ENCODE measurements at places on chromosomes 7 and 10. TPM values are rescaled to one million over a fixed set of nuclear protein-coding genes. Genes with fewer than 3 reads are reported as not detected.

- DNase-seq, result no peak
These were observed 255.2 kb upstream of the KLF14 start for GRCh38 chr7:130989101-130989795.

DNA sequence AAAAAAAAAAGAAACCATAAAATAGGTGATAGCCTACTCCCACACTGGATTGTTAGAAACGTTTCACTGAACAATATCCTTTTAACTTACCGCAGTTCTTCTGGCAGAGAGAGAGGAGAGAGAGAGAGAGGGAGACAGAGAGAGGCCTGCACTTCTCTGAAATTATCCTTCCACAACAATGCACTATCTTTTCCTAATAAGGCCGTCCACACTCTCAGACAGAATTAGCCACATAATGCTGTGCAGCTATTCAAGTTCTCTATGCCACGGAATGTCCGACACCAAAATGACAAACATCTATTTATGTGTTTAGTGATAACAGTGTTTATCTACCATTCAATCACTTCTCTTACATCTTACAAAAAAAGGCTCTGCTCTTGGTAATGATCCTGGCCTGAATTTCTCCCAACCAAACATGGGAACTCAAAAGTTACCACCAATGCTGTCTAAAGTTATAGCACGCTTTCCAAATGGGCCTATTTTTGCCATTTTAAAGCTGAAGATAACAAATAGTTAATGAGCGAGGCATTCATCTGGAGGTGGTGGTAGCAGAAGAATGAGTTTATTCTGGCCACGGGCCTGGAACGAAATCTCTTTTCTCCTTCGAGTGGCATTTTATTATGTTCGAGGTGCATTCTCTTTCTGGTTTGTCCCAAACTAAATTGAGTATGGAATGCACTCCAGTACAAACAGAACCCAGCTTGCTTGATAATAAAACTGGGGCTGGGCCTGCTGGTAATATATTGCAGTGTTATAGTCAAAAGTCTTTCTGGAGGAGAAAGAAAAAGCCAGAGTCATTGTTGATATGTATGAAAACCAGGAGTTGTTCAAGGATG, 160.2 kb upstream of the SVIL start:
- DNase-seq, result no peak

DNA sequence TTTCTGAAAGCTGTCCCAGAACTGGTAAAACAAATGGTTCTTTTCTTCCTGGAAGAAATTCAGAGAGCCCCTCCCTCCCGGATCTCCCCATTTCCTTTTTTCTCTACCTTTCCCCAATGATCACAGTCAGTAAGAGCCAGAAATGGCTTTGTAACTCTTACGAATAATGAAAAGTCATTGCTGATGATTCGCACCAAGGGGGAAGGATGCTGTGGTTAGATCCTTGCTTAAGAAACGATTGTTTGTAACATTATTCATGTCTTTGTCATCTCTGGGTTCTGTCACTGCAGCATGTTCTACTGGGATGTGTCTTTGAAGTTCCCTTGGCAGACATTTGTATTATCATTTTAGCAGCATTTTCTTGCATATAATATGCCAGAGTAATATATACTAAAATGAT, 138.9 kb downstream of the CACNB2 start:
- DNase-seq, result no peak

DNA sequence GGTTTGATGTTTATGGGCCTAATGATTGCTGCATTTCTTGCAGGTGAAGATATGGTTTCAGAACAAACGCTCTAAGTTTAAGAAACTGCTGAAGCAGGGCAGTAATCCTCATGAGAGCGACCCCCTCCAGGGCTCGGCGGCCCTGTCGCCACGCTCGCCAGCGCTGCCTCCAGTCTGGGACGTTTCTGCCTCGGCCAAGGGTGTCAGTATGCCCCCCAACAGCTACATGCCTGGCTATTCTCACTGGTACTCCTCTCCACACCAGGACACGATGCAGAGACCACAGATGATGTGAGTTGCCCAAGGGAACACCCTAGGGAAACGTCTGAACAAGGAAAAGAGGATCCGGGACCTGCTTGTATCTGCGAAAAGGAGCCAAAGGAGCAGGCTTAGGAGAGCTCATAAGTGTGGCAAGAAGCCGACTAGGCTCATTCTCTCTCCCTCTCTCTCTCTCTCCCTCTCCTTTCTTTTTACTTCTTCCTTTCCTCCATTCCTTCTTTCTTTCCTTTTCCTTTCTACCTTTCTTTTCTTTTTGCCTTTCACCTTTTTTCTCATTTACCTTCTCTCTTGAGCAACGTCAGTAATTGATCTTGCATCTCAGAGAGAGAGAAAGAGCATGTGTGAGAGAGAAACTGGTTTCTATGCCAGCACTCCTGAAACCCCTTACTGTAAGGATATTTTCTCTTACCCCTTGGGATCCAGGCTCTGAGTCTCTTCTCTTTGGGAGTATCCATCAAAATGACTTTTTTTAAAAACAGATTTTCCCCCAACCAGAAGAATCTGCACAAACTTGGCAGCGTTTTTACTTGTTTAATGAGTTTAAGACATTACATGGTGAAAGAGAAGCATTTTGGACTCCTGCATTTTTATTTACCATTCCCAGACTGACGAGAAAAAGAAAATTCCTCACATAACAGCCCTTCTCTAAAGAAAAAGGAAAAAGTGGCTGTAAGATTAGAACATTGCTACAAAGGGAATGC, 4.7 kb downstream of the DLX6 start:
- DNase-seq, result no peak

- DNase-seq, result peak; percentile 67
These were observed 70.4 kb downstream of the FAM185A start for GRCh38 chr7:102819151-102819550.

DNA sequence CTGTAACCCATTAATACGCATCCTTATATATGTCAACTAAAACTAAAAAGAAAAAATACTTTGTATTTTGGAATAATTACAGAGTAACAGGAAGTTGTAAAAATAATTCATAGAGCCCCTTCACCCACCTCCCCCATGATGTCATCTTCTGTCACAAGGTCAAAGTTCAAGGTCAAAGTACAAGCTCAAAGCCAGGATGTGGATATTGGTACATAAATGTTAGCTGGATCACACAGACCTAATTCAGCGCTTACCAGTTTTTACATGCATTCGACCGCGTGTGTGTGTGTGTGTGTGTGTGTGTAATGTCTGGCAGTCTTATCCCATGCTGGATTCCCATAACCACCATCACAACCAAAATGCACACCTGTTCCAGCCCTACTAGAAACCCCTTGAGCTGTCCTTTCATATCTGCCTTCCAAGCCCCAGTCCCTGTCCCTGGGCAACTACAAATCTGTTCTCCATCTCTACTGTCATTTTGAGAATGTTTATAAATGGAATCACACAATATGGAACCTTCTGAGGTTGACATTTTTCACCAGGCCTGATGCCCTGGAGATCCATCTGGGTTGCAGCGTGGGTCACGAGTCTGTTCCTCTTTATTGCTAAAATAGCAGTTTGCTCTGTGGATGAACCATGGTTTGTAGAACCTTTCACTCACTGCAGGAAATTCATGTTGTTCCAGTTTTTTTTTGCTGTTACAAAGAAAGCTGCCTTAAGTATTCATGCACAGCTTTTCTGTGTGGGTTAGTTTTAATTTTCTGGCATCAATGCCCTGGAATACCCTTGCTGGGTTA, 153.6 kb upstream of the PITRM1 start:
- no peak for DNase-seq

DNA sequence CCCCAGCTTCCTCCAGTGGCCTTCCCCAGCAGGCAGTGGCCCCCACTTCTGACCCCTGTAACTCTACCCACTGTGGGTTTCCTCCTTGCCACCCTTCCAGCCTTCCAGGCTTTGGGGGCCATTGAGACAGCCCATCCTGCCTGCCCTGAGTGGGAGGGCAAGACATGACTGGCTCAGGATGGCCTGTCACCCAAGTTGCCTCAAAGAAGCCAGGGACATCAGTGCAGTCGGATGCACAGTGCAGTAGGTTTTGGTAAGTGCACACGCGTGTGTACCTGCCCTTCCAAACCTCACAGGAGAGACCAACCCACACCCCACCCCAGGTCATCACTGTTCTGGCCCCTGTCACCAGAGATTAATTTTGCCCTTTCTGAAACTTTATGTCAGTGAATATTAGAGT, 22.7 kb downstream of the ZMIZ2 start:
- DNase-seq, result no peak

DNA sequence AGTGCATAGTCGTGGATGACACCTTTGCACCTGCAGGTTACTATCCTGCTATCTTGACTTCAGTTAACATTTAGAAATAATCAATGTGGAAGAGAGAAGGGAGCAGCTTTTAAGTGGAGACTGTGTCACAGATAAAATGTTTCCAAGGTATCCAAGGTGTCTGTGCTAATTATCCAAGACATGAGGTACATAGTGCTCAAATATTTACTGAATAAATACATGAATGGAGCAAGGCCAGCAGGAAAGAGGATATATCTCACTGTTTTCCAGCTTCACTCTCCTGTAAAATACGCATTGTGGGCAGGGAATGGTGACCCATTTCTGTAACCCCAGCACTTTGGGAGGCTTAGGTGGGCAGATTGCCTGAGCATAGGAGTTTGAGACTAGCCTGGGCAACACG, 552.4 kb downstream of the PHTF2 start:
- DNase-seq, result no peak

DNA sequence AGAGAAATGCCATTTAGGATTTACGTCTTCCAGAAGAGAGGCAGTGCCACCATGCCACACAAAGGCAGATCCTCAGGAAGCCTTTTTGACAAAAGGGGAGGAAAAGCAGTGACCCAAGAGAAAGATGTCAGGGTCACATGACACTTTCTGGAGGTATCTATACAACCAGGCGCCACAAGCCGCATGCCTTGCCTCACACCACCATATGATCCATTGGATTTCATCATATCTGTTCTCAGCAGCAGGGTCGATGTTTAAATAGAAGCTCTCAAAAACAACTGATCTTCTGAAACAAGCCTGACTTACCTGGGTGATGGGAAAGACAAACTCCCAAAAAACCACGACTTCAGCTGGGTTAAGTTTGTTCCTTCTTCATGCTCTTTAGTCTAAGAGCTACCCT, 52.5 kb upstream of the UNC5B start:
- no peak for DNase-seq

DNA sequence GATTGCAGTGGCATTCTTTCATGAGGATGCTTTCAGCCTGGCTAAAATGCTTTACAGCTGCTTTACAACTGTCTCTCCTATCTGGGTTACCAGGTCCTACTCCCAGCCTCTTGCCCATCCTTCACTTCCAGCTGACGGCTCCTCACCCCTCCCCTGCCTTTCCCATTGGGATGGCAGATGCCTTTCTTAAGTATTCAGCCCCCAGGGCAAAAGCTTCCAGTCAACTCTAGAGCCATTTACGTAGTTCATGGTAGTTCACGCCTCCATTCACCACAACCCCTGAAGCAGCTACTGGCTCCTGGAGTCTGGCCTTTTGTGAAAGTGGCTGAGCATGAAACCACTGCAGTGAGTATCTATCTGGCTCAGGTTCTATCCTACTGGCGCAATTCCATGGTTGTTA, 17.2 kb upstream of the BMPER start:
- DNase-seq, result no peak

GRCh38 chr10:43287056-43288007, 20.5 kb upstream of the RASGEF1A start:
- DNase-seq, result no peak

DNA sequence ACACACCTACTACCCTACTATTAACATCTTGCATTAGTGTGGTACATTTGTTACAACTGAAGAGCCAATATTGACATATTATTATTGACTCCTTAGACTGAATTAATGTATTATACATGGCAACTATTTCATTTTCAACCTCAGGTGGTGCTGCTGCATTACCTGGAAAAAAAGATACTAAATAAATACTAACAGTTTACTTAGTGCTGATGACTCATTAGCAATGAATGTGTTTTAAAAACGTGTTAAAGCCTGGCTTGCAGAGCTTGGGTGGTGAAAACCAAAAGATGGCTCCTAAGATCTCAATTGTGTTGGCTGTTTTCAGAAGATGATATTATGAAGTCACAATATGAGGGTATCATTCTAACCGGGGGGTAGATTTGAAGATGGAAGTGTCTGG, 34.8 kb downstream of the CFAP43 start:
- DNase-seq, result no peak

- no peak for DNase-seq
These were observed 20.7 kb upstream of the CAV2 start for GRCh38 chr7:116478834-116479233.

GRCh38 chr7:44727158-44727936, 21.3 kb upstream of the ZMIZ2 start:
- peak; percentile 44 for DNase-seq

GRCh38 chr10:76306856-76307255, 875.4 kb downstream of the LRMDA start:
- DNase-seq, result no peak

DNA sequence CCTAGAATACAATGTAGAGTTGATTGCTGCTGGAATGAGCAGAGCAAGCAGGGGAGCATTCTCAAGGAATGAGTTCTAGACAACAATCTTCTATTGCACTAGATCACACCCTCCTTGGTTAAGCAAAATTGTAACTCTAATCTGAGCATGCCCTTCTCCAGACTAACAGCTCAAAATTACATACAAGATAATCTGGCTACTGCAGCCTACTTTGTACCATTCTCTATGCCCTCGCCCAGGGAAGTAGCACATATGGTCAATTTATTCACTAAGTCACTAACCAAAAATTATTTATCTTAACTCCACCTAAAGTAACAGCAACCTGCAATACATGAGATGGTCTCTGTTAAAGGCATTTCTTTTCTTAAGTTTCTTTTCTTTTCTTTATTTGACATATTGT, 42.5 kb upstream of the KCTD7 start:
- DNase-seq, result no peak

GRCh38 chr10:74977072-74977471, 134.4 kb upstream of the SAMD8 start:
- no peak for DNase-seq

DNA sequence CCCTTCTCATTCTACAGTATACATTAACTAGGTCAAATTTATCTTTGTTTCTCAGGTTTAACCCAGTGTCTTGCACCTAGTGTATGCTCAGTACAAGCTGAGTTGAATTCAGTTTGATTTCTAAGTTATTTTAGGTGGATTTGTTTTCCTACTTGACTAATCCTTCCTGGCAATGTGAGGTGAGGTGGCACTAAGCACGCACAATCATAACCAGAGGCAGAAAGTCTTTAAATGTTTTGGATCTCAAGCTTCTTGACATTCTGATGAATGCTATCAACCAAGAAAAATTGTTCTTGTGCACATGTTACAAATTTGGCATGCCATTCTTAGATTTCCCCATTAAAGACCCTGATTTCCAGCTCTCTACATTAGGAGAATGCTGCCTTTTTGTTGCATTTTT, 3.2 kb downstream of the BZW2 start:
- peak; percentile 26 for DNase-seq

GRCh38 chr10:23826421-23826820, 382.5 kb upstream of the KIAA1217 start:
- no peak for DNase-seq

The POLD2 gene
- 130 TPM for total RNA-seq

The NKX1-2 gene
- total RNA-seq, result not detected

The ARHGAP22 gene
- 86.9 TPM for total RNA-seq

The SEMA3A gene
- total RNA-seq, result 0.92 TPM

The SFRP4 gene
- 0.04 TPM for total RNA-seq

The CTBP2 gene
- total RNA-seq, result 92.1 TPM

The MUC3A gene
- total RNA-seq, result not detected

The GLI3 gene
- total RNA-seq, result 3.8 TPM

All from pulmonary artery endothelial cell (primary cell).